ENCODE measurements at places on chromosomes 6 and 20.

DNA sequence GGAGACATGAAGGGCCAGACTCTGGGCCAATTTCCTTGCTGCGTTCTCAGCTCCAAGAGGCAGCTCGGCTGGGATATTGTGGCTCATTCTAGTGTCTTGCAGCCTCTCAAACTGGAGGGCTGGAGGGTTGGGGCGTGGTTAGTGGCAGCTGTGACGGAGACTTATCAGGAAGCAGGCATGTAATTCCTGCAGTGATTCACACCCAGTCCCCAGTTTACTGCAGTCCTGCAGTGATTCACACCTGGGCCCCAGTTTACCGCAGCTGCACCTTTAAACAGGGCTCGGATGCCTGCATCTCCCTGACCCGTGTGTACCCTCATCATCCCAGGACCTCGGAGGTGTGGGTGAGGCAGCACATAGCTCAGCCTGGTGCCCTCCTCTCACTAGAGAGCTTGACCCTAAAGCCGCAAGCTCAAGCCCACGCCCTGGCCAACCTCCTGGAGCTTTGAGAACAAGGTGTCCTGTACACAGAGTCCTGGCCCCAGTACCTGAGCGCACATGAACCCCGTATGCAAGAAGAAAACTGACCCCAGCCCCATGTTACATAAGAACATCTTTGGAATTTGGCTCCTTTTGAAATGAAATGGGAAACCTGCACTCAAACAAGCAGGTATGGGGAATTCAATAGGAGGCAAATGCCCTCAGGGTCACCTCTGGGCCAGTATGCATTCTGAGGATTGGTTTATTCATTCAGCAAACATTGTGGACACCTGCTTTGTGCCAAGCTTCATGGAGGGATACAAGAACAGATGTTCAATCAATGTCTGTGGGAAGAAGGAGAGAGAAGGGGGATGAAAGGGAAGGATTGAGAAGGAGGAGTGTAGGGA is 55.3 kb upstream of the FAM83D start:
- no peak for DNase-seq

- DNase-seq: no peak
These were observed 232.3 kb downstream of the PRL start for GRCh38 chr6:22064558-22064957.

DNA sequence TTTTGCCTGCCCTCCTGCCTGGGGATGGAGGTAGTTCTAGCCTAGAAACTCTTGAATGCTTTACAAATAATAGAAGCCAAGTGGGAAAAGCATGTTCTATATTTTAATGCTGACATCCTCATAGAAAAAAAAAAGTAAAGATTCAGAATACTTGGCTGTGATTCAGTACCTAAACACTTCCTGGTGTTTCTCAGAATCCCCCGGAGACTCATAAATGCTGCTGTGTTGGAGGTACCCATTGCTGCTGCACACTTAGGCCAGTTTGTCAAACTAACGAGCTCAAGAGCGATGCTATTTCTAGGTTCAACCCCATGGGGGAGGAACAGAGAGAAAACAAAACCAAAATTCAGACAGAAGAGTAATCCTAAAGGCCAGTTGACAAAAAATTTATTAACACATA is 38.8 kb upstream of the ZFP64 start:
- no peak for DNase-seq

GRCh38 chr6:98041056-98041455 is 758.0 kb upstream of the MMS22L start:
- no peak for DNase-seq

DNA sequence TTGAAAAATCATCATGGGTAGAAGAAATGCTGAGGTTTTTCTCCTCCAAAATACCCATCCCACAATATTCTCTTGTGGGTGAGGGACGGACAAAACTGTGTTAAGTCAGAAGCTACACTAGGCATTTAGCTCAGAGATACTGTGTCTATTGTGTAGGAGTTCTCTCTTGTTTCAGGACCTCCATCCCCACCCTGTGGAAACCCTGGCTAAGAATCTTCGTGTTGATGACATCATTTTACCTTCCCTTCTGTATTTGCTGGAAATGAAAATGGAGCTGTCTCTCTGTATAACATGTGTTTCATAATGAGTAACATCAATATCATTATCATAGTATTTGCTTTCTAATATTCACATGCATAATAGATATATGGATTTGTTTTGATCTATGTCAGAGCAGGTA is 1193.0 kb upstream of the CITED2 start:
- DNase-seq: no peak

GRCh38 chr6:12271997-12272396 is 18.2 kb upstream of the EDN1 start:
- DNase-seq: no peak

DNA sequence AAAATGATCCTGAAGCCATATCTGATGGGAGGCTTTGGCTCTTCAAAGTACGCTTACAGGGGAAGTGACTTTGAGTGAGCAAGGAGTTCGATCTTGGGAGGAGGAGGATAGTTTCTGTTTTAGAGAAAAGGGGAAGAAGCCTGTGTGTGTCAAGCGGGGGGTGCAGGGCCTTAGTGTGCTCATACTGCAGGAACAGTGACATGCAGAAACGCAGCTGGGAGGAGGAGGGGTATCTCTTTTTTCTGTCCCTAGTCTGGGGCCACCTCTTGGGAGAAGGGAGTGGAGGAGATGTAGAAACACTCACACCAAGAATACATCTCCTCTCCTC is 19.8 kb downstream of the SIRPD start:
- no peak for DNase-seq

- DNase-seq: no peak
These were observed 149.6 kb upstream of the SYNCRIP start for GRCh38 chr6:85792254-85792653.

GRCh38 chr6:143969077-143969476 is 39.0 kb downstream of the PLAGL1 start:
- DNase-seq: no peak

DNA sequence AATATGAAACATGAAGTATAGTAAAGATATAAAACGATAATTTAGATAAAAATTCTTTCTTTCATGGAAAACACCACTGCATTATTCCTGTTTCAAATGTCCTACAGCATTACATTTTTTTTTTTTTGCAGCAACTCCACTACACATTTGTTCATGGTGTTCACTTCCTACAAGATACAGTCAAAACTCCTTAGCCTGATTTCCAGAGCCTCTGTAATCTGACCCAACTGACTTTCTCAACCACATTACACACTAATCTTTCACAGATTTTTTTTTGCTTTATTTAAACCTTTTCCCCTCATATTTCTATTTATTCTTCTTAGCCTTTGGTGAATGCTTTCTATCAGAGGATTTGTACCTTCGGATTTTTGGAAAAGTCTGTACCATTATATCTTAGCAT is 176.5 kb upstream of the PDE7B start:
- no peak for DNase-seq

DNA sequence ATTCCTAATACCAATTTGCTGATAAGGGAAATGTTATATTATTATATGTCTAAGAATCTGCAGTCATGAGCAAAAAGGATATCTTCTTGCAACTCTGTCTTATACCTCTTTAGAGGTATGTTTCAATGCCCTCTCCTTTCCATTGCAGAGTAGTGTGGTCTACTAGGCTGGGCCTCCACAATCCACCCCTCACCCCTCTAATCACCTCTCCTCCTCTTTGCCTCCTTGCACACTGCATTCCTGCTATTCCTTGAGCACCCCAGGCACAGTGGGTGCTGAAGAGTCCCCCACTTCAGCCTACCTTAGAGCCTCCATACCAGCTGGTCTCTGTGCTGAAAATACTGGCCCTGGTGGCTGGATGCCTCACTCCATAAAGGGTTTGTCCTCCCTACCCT is 26.9 kb downstream of the ARMC2 start:
- no peak for DNase-seq

- DNase-seq: peak; percentile 13
These were observed 78.3 kb upstream of the CLDN20 start for GRCh38 chr6:155185544-155185943.

DNA sequence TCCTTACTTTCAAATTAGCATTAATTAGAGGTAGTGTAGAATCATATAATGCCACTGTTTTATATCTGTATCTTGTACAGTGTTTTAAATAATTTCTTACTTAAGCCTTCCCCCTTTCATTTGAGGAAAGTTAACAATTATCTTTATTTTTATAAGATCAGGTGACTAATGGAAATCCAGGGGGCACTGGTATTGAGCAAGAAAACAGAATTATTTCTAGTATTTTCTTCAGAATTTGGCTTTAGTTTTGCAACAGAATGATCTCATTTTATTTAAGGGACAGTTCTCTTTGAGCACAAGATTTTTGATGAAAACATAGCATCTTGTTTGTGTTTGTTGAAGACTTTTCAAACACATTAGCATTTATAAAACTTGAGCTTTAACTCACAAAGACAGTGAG is 55.9 kb downstream of the RNF217 start:
- DNase-seq: no peak

DNA sequence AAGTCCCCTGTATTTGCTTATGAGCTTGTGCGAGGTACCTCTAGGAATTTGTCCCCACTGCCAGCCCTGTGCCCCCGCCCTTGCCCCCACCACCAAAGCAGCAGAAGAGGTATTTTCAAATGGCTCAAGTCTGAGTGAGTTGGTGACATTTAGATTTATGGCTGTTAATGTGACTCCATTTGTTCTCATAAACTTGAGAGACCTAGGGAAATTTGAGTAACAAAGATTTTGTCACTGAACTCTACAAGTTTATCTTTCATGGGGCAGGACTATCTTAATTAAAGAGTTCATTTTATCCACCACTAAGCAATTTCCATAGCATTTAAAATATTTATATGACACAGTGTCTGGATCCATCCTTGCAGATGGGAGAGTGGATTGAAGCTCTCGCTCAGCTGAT is 108.5 kb downstream of the PRND start:
- no peak for DNase-seq

GRCh38 chr6:106074146-106074545 is 12.0 kb upstream of the PRDM1 start:
- no peak for DNase-seq

All from SK-N-DZ (cell line).